T-helper 17 cell (primary cell): ENCODE measurements at places on chromosomes 7 and 10.

- no peak for DNase-seq
These were observed 4.1 kb upstream of the KIF5B start for GRCh38 chr10:32060347-32060746.

GRCh38 chr10:133299224-133299623, 9.4 kb downstream of the TUBGCP2 start:
- no peak for DNase-seq

DNA sequence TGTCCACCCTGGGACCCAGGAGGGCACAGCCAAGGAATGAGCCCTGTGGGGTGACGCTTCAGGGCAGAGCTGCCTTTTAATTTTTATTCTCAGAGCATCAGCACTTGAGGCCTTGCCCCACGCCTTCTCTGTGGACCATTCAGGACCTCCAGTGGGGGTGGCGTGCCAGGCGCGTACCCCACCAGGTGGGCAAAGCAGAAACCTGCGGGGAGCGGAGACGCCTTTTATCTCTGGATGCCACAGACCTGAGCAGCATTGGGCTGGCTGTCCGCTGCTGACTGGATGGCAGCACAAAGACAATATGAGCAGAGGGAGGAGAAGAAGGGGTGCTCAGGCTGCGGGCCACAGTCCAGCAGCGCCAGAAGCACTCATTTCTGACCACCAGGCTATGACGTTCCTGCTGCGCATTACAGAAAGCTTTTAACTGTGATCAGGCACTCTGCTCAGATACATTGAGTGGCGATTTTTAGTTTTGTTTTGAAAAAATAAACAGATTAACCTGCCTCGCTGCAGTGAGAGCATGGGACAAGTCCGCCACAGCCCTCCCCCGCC, 90.4 kb upstream of the ANLN start:
- DNase-seq: no peak

- no peak for DNase-seq
These were observed 4.7 kb downstream of the TMEM236 start for GRCh38 chr10:17756557-17757217.

DNA sequence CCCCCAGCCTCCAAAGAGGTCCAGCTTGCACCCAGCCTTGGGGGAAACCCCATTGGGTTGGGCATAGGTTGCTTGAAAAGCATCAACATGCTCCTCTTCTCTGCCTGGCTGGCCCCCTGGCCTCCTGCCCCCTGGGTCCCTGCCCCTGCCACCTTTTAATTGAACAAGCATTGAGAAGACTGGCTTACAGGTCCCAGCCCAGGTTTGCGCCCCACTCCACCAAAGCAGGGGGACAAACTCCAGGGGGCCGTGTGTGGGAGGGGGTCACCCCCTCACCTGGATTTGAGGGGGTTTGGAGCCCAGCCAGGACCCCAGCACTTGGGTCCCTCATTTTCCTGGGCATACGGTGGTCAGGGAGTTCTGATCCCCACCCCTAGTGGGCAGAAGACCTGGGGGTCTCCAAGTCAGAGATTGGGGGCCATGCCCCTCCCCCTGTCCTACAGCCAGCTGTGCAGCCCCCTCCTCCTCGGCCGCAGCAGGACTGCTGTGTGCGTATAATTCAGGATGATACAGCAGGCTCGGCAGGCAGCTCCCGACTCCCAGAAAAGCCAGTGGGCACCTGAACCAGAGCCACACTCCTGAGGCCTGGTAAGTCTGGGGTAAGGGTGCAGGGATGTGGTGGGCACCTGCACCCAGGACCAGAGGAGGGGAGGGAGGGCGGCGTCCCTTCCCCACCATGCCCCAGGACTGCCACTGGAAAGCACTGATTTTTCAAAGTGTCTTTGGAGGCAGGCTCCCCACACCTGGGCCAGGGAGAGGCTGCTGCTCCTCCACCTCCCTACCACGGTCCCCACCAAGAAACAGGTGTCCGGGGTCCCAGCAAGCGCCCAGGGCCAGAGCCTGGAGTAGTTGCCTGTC, 1.7 kb downstream of the ELFN1 start:
- no peak for DNase-seq

DNA sequence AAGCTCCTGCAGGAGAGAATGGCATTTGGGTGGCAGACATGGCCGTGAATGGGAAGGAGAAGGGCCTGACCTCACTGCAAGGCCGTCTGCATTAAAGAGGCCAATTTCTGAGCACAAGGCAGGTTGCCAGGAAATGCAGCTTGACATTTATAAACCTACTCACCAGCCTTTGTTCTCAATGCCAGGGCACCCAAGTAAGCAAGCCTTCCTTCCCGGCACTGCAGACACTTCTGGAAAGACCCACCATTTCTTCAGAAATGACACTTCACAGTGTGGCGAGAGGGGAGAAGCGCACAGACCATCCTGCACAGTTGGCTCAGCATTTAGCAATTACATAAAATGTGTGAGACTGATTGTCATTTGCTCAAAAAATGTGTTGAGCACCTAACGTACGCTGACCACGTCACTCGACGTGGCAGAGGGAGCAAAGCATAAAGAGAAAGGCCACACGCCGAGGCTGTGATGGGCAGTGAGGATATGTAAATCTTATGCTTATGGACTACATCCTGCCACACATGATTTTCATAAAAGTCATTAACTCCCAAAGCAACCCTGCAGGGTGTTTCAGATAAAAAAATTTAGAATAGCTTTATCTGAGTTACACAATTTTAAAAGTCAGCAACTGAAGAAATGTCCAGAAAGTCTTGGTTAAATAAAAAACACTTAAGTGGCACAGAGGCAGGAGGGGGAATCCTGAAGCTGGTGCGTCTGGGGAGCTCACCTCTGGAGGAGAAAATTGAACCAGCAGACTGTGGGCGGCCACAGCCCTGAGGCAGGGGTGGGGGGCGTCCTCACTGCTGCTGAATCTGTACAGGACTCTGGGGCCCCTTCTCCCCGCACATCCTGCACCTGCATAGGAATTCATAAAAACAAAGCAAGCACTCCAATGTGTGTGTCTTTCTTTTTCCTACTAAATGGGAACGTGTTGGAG, 543.8 kb downstream of the PTPRN2 start:
- DNase-seq: no peak
